ENCODE measurements at places on chromosomes 11 and 22.

DNA sequence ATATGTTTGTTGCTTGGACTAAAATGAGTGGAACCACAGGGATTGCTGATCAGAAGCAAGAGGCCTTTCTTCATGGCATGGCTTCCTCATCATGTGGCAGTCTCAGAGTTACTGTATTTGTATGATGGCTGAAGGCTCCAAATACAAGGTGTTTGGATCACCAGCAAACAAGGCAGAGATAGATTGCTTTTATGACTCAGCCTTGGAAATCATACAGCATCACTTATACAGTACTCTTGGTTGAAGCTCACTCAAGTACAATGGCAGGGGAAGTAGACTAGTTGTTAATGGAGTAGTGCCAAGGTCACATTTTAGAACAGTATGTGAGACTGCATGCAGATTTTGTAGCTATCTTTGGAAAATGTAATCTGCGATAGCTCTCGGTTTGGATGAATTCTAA lies 16.6 kb downstream of the CAPRIN1 start:
- no peak for DNase-seq

DNA sequence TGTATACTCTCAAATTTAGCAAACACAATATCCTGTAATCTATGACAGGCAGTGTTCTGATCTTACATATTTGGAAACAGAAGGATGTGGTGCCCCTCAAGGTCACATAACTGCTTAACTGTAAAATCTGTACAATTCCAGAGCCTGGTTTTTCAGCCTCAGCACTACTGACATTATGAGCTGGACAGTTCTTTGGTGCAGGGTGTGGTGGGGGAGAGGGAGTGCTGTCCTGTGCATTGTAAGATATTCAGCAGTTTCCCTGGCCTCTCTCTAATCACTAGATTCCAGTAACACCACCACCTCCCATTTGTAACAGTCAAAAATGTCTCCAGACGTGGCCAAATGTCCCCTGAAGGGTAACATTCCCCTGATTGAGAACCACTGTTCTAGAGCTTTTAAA lies 1.8 kb upstream of the OR5B21 start:
- no peak for DNase-seq

GRCh38 chr11:61026121-61027031 lies 54.9 kb downstream of the CD6 start:
- DNase-seq, result no peak

- no peak for DNase-seq
Measured at GRCh38 chr11:129503646-129504045, 128.0 kb downstream of the BARX2 start.

GRCh38 chr11:36948460-36949127 lies 350.6 kb upstream of the RAG2 start:
- DNase-seq, result no peak

GRCh38 chr22:30922151-30922611 lies 46.4 kb downstream of the MORC2 start:
- no peak for DNase-seq

DNA sequence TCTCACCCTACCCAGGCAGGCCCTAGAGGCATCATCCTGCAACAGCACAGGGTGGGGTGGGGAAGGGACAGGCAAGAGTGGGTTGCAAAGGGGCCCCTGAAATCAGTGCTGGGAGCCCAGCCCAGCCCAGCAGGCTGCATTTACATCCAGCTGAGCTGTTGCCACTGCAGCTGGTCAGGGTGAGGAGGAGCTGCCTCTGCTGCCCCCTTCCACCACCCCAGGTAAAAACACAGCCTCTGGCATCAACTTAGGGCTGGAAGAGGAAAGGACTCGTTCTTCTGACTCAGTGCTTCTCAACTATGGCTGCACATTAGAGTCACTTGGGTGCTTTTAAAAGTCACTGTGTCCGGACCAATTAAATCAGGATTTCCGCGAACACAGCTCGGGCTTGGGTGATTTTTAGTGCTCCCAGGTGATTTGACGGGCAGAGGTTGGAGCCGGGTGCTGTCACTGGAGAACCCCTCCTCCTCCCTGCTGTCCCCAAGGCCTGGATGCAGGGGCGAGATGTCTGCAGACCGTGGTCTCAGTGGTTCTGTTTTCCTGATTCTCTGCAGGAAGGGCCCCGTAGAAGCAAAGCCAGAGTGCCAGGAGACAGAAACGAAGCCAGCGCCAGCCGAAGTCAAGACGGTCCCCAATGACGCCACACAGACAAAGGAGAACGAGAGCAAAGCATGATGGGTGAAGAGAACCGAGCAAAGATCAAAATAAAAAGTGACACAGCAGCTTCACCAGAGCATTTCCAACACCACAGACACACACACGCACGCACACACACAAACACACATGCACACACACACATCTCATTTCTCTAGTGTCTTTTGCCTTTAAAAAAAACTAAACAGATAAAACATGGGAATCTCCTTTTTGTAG lies 39.4 kb upstream of the TTC12 start:
- no peak for DNase-seq

DNA sequence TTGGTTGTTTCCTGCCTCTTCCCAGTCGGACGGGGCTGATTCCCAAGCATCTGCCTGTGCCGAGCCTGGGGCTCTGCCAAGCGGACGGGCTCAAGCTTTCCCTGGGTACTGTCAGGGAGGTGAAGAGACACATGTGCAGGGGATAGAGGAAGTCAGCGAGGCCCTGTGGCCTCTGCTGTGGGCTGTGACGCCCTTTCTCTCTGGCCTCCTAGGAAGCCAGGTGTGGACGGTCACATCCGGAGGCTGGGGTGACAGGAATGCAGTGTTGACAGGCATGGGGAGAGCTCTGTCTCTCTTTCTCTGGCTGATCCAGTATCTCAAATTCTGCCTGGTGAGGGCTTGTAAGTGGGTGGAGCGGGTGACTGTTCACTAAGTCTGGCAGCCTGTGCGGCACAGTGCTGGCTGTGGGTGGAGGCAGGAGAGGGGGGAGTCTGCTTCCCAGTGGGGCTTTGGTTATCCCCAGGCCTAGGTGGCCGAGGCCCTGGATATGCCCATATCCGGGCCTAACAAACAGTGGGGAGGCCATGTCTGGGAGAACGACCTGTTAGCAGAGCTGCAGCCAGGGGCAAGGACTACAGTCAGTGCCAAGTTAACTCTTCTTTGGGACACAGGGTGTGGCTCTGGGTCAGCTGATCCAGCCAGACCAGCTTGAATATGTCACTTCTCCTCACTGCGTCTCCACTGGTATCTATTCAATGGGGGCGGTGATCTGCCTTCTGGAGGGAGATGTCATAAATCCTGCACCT lies 1.9 kb downstream of the KCTD17 start:
- no peak for DNase-seq

DNA sequence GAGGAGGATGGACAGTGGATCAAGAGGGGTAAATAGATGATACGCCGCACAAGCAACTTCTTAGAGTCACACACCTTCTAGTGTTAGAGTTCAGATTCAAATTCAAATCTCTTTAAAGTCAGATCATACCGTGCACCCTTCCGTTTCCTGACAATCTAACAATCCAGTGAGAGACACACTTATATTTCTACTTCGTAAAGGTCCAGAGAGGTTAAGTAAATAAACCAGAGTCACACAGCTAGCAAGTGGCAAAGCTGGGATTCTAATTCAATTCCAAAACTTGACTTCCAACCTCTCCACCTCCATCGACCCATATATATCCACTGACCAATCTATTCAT lies 34.0 kb downstream of the MIAT start:
- DNase-seq, result no peak

- DNase-seq, result no peak
Measured at GRCh38 chr11:124612045-124612444, 817 bp downstream of the PANX3 start.

DNA sequence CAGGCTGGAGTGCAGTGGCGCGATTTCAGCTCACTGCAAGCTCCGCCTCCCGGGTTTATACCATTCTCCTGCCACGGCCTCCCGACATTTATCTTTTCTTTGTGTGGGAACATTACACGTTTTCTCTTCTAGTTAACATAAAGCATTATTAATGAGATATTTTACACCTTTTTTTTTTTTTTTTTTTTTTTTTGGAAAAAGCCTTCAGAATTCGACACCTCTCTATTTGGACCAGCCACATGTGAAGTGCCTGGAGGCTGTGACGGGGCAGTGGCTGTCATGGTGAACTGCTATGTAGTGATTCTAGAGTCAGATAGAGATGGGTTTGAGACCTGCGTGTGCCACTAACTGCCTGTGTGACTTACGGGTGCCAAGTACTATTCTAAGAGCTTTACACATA lies 64.3 kb downstream of the SMIM38 start:
- DNase-seq, result no peak

DNA sequence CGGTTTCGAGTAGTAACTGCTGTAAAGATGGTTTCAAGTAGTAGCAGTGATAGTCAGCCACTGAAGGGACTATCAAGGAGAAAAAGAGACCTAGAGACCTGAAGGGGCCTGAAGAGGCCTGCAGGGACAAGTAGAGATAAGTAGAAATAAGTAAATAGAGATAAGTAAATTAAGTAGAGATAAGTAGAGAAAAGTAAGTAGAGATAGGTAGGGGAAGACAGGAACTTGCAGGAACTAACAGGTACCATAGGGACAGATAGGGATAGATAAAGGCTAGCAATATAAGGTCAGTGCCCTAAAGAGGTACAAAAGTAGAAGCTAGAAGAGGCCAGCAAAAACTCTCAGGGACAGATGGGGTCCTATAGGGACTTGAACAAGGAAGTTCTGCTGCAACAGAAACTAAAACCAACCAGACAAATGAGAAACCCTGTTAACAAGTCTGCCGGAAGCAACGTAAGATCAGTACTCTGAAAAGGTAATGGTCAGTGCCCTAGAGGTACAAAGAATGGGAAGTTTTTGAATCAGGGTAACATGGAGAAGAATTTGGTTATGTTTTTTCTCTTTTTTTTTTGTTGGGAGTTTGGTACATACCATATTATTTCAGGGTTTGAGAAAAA lies 9.6 kb upstream of the SC5D start:
- no peak for DNase-seq

DNA sequence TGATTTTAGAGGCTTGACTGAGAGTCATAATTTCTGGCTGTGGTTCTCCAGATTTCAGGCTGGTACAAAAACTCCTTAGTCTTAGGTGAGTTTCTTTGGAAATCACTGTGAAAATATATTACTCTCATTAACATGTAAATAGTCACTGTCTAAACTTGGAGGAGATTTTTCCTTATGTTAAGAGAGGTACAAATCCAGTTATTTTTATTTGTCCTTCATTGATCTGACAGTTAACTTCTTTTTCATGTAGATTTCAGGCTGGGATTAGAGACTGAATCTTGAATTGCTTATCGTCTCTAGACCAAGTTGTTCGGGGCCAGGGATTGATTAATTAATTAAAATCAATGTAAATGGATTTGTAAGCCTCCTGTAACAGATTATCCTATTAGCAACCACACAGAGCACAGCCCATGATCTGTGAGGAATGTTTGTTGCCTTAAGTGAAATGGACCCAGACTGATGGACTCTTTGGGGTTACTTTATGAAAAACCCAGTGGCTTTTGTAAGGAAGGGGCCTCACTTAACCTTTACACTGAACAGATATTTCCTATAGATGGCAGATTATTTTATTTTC lies 21.1 kb downstream of the TEAD1 start:
- DNase-seq, result no peak

DNA sequence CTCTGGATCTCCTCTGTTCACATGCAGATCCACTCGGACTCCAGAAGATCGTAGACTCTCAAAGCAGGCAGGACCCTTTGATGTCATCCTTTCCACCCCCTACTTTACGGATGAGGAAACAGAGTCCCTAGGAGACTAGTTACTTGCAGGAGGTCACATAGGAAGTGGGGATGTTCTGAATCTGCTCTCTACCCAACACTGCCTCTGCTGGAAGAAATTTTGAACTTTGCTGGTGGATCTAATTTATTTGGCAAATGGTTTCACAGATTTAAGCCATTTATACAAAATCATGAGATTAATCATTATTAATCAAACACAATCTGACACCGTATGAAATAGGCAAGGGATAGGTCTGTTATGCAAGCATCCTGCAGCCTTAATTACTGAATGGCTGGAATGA lies 55.0 kb upstream of the USP47 start:
- no peak for DNase-seq

GRCh38 chr11:91173701-91174100 lies 950.9 kb upstream of the CHORDC1 start:
- no peak for DNase-seq

DNA sequence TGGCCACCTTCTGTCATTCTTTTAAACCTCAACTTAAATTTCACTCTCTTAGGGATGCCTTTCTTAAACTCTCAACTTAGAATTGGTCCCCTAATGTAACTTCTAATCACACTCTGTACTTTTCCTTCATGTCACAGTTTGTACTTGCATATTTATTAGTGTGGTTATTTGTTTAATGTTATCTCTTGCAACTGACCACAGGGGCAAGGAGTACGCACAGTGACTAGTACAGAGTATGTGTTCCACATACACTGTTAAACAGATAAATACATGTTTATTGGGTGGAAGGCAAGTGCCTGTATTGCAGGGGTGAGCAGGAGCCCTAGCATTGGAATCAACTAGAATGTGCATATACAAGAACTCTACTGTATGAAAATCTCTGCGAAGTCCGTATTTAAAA lies 554.0 kb downstream of the INSC start:
- DNase-seq, result no peak

DNA sequence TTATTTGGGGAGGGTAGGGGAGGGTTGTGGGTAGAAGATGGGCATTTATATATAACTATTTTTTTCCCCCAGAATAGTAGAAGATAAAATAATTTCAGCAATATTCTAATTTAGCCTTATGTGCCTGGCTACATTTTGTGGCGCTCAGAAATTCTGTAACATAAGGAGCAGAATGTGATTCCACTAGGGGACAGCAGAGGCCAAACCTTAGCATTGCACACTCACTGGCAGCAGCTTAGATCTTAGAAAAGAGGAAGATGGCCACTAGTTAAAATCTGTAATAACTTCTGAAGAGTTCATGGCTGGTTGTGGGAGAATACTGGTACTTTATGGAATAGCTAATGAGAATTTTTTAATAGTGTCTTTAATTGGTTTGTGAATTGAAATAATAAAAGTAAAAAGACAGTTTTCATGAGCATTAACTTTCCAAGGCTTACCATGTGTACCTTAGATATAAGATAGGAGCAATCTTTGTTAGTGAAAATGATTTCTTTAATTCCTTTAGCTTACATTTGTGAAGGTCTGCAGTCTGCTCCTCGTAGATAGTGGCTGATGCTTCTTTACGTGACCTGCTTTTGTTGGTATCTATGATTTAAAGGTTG lies 33.1 kb downstream of the DDX10 start:
- DNase-seq, result no peak

- DNase-seq, result no peak
Measured at GRCh38 chr11:92576315-92576714, 351.7 kb downstream of the FAT3 start.

All from NCI-H1048 (cell line).